ENCODE measurements at places on chromosomes 5 and 9.

DNA sequence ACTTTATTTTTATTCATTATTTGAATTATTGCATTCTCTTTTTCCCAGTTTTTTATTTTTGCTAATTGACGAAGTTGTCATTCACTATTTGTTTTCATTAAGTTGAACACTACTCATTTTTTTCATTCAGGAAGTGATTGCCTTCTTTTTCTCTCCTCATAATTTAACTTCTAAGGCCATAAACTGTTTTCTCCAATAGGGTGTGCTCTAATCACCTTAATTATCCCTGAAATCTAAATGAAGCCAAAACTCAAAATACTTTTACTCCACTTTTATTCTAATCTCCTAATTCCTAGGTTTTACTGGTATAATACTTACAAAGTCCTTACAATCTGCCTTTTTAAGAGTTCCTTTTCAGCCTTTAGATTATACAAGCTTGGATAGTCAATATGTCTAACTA is 2.9 kb upstream of the OR13C2 start:
- no peak for DNase-seq

DNA sequence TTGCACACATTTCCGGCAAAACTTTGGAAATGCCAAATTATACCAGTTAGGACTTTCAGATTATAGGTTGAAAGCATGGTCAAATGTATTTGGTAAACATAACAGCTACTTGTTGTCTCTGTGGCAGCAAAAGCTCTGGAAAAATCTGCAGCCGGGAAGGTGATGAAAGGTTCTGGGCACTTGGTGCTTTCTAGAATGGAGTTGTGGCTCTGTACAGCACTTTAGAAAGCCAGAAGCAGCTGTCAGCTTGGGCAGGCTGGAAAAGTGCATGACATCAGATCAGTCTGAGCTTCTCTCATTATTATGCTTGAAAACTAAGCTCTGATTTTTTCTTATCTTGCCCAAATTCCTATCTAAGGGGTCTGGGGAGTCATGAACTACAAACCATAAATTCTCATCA is 118.6 kb upstream of the MAST4 start:
- no peak for DNase-seq

- DNase-seq = no peak
Measured at GRCh38 chr9:70121818-70122436, 78.3 kb downstream of the MAMDC2 start.

- no peak for DNase-seq
Measured at GRCh38 chr5:175805256-175806011, 65.9 kb upstream of the CPLX2 start.

DNA sequence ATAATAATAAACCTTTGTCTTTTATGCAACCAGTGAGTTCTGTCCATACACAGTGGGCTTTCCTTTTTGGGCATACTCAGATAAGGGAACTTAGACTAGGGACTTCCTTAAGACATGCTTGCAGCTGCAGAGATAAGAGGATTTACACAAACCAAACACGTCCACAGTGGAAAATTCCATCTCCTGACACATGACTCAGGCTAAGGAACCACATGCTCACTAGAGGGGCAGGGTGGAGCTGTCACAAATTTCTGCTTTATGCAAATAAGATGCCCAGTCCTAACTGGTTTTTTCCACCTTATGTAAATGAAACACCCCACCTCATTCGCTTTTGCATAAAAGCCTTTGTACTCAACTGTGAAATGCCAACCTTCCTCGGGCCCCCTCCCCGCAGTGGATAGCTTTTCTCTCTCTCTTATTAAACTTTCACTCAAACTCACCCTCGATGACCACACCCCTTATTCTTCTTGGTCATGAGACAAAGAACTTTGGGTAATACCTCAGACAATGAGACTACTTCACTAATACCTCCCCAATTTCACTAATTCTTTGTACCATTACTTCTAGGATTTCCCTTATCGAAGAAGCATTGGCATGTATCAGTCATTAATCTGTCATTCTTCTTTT is 170.3 kb upstream of the FTMT start:
- no peak for DNase-seq

- DNase-seq = no peak
Measured at GRCh38 chr5:149161026-149161687, 19.9 kb downstream of the ABLIM3 start.

- DNase-seq = no peak
Measured at GRCh38 chr5:17302106-17302505, 84.7 kb downstream of the BASP1 start.

DNA sequence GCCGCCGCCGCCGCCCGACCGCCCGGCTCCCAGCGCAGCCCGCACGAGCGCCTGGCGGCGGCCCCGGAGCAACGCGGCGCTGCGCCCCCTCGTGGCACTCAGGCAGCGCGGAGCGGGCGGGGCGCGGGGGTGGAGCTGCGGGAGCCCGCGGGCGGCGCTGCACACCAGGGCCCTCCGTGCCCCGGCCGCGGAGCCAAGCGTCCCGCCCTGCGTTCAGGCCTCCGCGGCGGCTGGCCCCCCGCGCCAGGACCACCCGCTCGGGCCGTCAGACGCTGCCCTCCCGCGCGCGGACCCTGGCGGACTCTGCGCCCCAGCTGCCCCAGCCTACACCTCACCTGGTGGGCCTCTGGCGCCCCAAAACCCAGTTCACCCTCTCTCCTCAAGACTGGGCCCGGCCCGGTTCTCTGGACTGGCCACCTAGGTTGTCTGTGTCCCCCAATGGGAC is at the start of gene RASGEF1C:
RASGEF1C (minus strand) TSS at position 75 of the 445 bp plus-strand sequence. CDS start 71,159 bp downstream, outside the sequence.
- no peak for DNase-seq

DNA sequence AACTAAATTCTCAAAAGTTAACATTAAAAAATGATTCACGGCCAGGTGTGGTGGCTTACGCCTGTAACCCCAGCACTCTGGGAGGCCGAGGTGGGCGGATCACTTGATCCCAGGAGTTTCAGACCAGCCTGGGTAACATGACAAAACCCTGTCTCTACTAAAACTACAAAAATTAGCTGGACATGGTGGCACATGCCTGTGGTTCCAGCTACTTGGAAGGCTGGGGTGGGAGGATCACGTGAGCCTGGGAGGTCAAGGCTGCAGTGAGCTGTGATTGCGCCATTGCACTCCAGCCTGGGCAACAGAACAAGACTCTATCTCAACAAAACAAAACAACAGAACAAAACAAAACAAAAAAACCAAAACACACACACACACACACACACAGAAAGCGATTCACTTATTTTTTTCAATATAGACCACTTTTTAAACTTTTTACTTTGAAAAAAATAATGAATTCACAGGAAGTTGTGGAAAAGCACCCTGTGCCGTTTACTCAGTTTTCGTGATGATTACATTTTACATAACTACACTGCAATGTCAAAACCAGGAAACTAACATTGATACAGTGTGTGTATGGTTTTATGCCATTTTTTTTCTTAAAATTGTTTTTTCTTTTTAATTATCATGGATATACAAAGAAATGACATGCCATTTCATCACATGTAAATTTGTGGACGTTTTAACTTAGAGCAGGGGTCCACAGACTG is 73.7 kb downstream of the TENT4A start:
- DNase-seq = no peak

Data from stimulated activated CD8-positive, alpha-beta memory T cell treated with anti-CD3 and anti-CD28 coated beads, Interleukin-4, amount 100 ng/mL, for 1 hour (primary cell).